ENCODE measurements at places on chromosomes 2 and 18. TPM values are rescaled to one million over a fixed set of nuclear protein-coding genes. Genes with fewer than 3 reads are reported as not detected.

DNA sequence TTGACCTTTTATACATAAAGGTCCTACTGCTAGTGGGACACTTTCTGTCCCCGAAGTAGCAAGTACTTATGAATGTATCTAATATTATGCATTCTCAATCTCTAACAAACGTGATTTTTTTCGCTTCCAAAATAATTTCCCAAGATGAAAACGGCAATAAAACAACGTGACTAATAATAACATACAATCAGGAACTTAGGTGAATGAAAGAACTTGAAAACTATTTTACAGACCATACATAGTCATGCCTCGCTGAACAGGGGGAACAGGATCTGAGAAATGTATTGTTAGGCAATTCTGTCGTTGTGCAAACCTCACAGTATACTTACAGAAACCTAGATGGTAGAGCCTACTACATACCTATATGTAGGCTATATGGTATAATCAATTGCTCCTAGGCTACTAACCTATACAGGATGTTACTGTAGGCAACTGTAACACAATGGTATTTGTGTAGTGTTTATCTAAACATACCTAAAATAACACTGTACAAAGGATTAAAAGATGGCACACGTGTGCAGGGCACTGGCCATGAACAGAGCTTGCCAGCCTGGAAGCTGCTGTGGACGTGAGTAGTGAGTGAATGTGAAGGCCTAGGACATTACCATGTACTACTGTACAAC is 2.5 kb downstream of the RTN4 start:
- peaks cover 17% of the 10 kb centered on the region for H3K4me1 ChIP-seq
- no peaks in the 10 kb centered on the region for H3K27me3 ChIP-seq
- H3K4me3 ChIP-seq = no peak overlapping the region
- H3K27ac ChIP-seq = peak overlapping the region; percentile 98
- peak; percentile 49 for DNase-seq

Gene CNGA3
- not detected for total RNA-seq

Gene L3MBTL4
- 29.2 TPM for total RNA-seq

DNA sequence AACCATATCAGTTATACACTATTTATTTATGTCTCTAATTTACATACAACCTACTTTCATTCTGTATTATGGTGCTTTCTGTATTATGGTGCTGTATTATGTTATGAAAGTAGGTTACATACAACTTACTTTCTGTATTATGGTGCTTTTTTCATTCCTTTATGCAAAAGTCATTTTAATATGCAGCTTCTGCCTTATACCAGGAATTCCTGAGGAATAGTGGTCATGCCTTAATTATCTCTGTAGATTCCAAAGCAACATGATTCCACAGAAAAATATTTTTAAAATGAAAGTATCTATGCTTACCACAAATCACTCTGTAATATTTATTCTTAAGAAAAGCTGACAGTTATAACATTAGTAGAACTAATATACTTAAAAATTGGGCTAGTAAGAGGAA is 922.0 kb upstream of the NRXN1 start:
- H3K4me1 ChIP-seq = no peaks in the 10 kb centered on the region
- DNase-seq = no peak
- no peaks in the 10 kb centered on the region for H3K36me3 ChIP-seq
- H3K27me3 ChIP-seq = no peaks in the 10 kb centered on the region
- H3K27ac ChIP-seq = no peak overlapping the region
- no peak overlapping the region for H3K4me3 ChIP-seq

Gene SNED1
- 70.7 TPM for total RNA-seq

DNA sequence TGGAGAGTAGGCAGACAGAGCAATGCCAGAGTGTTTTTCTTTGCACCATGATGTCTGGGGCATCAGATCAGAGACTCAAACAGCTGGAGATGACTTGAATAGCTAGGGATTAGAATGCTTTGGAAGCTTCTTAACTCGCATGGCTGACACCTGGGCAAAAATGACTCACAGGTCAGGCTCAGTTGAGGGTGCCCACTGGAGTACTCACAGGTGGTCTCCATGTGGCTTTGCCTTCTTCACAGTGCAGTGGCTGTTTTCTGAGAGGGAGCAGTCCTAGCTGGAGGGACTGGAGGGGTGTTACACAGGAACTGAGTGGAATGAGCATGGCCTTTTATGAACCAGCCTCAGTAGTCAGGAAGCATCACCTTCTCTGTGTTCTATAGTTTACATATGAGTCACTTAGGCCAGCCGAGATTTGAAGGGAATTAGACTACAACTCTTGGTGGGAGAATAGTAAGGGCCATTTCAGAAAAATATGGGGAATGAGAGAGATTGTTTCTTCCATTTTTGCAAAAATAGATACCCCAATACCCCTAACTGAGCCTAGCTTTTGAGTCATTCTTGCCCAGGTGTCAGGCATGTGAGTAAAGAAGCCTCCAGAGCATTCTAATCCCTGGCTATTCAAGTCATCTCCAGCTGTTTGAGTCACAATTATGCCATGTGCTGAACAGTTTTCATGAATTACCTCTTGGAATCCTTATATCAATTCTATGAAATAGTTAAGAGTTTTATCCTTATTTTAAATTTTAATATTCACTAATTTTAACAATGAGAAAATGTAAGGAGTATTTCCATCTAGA is 7.1 kb upstream of the PPP1R1C start:
- H3K27ac ChIP-seq = no peak overlapping the region
- no peaks in the 10 kb centered on the region for H3K36me3 ChIP-seq
- no peaks in the 10 kb centered on the region for H3K27me3 ChIP-seq
- H3K4me1 ChIP-seq = no peaks in the 10 kb centered on the region

Data from thyroid gland (tissue), 4 donors.